ENCODE measurements at places on chromosomes 2 and 18. TPM values are rescaled to one million over a fixed set of nuclear protein-coding genes. Genes with fewer than 3 reads are reported as not detected.

NT5DC4 gene
- not detected for total RNA-seq

ATP5F1A gene
- 457 TPM for total RNA-seq

UGT1A4 gene
- total RNA-seq: not detected

EN1 gene
- total RNA-seq: 0.09 TPM

CRYGD gene
- not detected for total RNA-seq

ERBB4 gene
- 32.8 TPM for total RNA-seq

INHBB gene
- 83.7 TPM for total RNA-seq

RGPD6 gene
- total RNA-seq: 31.5 TPM

- no peaks in the 10 kb centered on the region for H3K36me3 ChIP-seq
- H3K27me3 ChIP-seq: no peaks in the 10 kb centered on the region
- H3K27ac ChIP-seq: no peak overlapping the region
- no peak overlapping the region for H3K4me3 ChIP-seq
- DNase-seq: no peak
Measured at GRCh38 chr2:167681234-167682015, 566.0 kb downstream of the STK39 start.

DNA sequence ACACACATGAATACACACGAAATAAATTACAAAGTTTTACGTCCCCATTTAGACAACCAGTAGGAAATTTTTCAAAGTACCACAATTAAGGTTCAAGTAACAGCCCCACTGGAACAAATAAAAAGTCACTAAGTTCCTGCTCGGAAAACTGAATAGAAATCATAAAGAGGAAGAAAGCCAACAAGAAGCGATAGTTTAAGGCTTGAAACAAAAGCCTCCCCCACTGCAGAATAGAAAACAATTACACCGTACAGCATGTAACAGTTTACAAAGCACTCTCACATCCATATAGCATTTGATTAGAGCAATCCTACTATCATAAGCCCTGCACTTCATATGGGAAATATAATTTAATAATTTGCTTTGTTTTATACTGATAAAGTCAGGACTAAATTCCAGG is 15.5 kb downstream of the KLF7 start:
- H3K27ac ChIP-seq: no peak overlapping the region
- no peak for DNase-seq
- H3K27me3 ChIP-seq: no peaks in the 10 kb centered on the region
- no peaks in the 10 kb centered on the region for H3K36me3 ChIP-seq
- no peak overlapping the region for H3K4me3 ChIP-seq
- peaks cover 5% of the 10 kb centered on the region for H3K4me1 ChIP-seq

- no peak overlapping the region for H3K4me3 ChIP-seq
- no peaks in the 10 kb centered on the region for H3K36me3 ChIP-seq
- no peak for DNase-seq
- H3K27me3 ChIP-seq: no peaks in the 10 kb centered on the region
Measured at GRCh38 chr2:190887089-190887488, 6.5 kb downstream of the GLS start.

Measured in prostate gland (tissue), 2 donors.